ENCODE measurements at places on chromosomes 2 and 18. TPM values are rescaled to one million over a fixed set of nuclear protein-coding genes. Genes with fewer than 3 reads are reported as not detected.

The TMEM200C gene
- under 0.01 TPM for total RNA-seq

The ALPI gene
- total RNA-seq: not detected

GRCh38 chr2:21452678-21453077 is 328.9 kb downstream of the TDRD15 start:
- no peak for DNase-seq

GRCh38 chr18:77052983-77053309 is 79.6 kb downstream of the MBP start:
- DNase-seq: no peak

- no peak for DNase-seq
These were observed 254.6 kb upstream of the ATP5MC3 start for GRCh38 chr2:175436076-175436475.

Data from vagina (tissue), 2 donors.